ENCODE measurements at places on chromosomes 2 and 18. TPM values are rescaled to one million over a fixed set of nuclear protein-coding genes. Genes with fewer than 3 reads are reported as not detected.

Gene THSD7B
- total RNA-seq = 1.7 TPM

Gene SGO2
- total RNA-seq = 55.3 TPM

Gene IL18R1
- total RNA-seq = not detected

Gene KYNU
- 0.27 TPM for total RNA-seq

Gene NOSTRIN
- total RNA-seq = not detected

Gene FZD7
- 1.2 TPM for total RNA-seq

Gene EMILIN2
- total RNA-seq = 0.15 TPM

Data from OCI-LY7 (cell line).